Mammary epithelial cell (primary cell): ENCODE measurements at places on chromosomes 5 and 9. TPM values are rescaled to one million over a fixed set of nuclear protein-coding genes. Genes with fewer than 3 reads are reported as not detected.
A peak's percentile ranks its signal among the peaks of the same experiment; 100 is the strongest.

DNA sequence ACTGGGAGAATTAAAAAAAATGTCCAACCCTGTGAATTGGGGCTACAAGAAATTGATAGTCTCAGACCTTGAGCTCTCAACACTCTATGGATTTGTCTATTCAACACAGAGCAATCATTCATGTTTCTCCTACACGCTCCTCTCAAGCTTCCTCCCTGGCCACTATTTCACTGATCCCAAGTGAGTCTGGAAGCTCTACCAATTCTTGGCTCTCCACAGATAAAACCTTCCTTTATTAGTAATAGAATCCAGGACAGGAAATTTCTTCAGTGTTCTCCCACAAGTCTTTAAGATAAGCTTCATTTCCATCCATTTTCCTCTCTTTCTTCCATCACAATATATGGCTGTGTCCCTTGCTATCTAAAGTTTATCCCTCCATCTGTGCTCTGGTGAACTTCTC is 215.1 kb upstream of the PAPPA start:
- DNase-seq, result no peak

- no peak for DNase-seq
These were observed 682.3 kb downstream of the BRINP1 start for GRCh38 chr9:118686959-118687358.

- DNase-seq, result no peak
These were observed 55.6 kb downstream of the RXRA start for GRCh38 chr9:134381671-134382516.

DNA sequence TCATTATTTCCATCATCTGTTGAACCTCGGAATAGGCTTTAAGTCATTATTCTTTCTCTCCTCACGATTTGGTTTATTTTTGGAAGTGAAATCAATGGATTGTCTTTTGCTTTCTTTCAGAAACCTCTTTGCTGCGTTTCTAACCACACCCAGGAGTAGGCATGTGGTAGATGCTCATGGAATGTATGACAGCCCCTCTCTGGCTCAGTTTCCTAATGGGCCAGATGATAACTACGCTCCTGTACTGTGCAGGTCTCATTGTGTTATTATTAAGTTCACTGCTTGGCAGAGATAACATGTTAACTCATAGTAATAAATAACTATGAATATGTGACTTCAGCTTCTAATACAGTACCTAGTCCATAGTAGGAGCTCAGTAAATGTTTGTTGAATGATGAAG is 175.5 kb upstream of the KLF4 start:
- DNase-seq, result no peak

GRCh38 chr5:45417285-45417998 is 278.7 kb downstream of the HCN1 start:
- no peak for DNase-seq

GRCh38 chr9:6616951-6617602 is 28.5 kb downstream of the GLDC start:
- DNase-seq, result no peak

DNA sequence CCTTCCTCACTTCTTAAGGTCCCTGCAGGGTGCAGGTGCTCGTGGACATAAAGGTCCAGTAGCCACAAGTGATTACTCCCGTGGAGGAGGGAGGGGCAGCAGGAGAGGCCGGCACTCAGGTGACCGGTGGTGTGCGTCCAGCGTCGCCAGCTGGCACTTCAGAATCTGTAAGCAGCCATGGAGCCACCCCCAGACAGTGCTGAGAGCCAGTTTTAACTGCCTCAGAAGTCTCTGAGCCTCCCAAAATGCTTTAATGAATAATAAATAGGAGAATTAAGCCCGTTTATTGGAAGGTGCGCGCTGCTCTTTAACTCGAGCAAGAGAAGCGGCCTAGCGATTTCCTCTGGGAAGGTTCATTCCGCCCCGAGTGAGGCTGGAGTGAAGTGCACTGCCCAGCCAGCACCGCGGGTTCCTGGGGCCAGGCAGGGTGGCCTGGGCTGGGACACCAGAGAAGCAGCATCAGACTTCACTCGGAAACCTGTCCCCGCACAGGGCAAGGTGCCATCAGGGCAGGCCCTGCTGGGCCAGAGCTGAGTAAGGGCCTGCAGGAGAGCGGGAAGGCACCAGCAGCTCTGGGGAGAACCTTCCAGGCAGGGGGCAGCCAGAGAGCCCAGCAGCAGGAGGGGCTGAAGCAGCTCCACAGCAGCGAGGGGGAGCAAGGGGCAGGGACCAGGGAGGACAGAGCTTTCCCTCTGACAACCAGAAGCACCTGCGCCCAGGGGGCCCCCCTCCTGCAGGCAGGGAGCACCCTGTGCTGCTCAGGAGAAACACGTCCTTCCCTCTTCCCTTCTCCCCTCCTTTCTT is 61.2 kb downstream of the VAV2 start:
- no peak for DNase-seq

DNA sequence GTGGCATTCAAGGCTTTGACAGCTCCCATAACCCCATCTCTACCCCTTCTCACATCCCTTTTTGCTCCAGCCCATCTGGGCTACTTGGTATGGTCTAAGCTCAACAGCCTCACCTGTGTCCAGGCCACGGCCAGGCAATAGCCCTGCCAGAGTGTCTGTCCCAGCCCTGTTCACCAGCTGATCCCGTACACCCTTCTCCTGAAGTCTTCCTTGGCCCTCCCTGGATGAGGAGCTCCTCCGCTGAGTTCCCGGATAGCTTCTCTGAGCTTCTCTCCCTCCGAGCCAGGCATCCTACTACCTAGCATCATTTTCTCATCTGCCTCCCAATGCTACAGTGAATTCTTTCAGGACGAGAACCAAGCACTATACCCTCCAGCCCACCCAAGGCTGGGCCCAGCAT is 208.2 kb downstream of the DAB2IP start:
- DNase-seq, result no peak

DNA sequence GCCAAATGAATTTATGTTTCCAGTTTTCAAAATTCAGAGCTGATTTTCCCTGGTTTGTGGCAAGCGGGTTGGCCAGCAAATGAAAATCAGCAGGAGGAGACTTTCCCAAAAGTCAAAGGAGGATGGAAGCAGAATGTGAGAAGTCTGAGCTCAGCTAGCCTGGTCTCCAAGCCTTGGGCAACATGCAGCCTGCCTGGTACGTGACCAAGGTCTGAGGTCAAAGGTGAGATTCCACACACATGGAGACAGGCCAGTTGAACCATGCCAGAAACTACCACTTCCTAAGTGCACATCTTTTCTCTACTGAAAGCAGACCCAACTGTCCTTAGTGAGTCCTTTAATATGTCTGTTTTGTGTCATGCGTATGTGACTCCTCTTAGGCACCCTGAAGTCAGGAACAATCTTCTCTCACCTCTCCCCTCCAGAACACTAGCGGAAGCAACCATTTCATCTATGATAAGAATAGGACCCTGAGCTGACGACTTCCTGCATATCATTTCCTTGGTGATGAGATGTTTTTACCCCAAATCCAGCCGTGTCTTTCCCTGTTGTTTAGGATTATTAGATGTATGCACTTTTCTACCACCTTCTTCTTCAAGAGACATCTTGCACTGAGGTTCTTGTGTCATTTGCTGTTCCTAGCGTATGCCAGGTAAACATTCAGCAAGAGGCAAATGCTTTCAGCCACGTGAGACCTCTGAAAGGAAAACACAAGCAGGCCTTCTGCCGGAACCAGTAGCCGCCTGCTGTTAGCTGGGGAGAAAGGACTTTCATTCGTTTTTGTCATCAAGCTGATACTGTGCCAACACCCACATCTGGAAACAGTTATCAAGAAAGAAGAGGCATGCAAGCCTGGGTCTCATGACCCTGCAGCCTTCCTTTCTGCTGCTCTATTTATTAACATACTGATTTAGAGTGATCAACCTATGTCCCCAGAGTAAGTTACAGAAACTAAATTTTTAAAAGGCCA is 9.7 kb upstream of the TGFBI start:
- peak; percentile 41 for DNase-seq

DNA sequence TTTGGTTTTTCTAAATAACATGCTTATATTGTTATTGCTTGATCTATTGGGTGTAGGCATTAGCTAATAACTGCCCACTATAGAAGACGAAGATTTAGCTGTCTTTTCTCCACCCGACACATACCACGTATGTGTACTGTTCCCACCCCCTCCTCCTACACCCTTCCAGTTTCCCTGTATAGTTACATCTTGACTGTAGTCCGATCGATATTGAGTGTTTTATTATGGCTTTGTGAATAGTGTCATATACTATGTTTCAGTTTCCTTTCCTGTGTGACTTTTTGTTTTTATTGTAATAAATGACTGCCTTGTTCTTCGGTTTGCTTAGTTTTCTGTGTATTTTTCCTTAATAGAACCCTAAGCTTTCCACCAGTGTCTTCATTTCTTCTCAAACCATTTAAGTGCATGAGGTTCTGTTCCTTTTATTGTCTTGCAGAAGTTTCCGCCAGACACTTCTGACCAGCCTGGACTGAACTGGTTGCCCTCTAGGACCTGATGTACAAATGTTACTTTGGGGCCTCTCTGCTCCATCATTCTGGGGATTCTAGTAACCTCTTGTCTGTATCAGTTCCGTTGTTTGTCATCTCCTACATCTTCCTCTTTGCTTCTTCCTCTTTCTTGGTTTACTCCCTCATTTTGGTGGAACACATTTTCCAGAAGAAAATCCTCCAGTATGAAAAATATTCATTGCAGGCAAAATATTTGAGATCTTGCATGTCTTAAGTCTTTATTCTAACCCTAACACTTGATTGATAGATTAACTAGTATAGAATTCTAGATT is 61.8 kb downstream of the PRKACG start:
- no peak for DNase-seq

The SLC6A18 gene
- not detected in 2 replicates for total RNA-seq

The SHOC1 gene
- total RNA-seq, result 0.05 and 0.07 TPM in 2 replicates

The PIK3R1 gene
- 46.0 and 74.3 TPM in 2 replicates for total RNA-seq
